ENCODE measurements at places on chromosomes 4 and X.

DNA sequence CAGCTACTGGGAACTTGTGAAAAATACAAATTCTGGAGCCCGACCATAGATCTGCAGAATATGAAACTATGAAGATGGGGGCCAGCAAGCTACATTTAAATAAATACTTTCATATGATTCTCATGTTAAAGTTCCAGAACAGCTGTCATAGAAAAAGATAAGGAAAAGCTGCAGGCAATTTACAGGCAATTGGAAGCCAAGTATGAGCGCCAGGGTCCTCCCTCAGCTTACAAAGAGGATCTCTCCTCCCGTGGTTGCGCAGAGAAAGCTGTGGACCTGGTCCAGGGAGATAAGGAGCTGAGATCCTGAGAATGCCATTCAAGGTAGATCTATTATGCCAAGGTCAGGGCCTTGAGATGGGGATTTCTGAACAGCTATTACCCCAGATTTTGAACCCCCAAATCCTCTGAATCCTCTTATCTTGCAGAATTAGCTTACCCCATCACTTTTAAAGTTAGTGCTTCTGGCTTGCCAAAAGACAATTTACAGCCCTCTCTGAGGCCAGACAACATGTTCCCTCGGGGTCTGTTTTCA lies 25.6 kb upstream of the FRAS1 start:
- DNase-seq, result no peak

DNA sequence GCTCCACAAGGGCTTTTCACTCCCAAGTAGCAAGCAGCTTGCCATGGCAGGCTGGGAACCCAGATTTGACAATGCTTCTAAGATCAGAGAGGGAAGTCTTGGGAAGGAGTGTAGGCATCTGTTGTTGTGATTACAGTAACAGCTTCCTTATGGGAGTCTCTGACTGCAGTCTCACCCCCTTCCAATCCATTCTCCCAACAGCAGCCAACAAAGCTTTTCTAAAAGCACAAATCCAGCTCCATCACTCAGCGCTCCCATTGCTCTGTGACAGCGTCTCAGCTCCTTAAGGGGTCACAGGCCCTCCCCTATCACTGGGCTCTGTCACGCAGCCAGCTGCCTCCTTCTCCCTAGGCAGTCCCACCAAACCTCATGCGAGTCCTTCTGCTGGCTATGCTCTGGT lies 7.1 kb downstream of the IGFBP7 start:
- no peak for DNase-seq

GRCh38 chr4:31791666-31792065 lies 1071.5 kb downstream of the PCDH7 start:
- no peak for DNase-seq

- DNase-seq, result no peak
Measured at GRCh38 chrX:44203791-44204190, 139.7 kb downstream of the EFHC2 start.

DNA sequence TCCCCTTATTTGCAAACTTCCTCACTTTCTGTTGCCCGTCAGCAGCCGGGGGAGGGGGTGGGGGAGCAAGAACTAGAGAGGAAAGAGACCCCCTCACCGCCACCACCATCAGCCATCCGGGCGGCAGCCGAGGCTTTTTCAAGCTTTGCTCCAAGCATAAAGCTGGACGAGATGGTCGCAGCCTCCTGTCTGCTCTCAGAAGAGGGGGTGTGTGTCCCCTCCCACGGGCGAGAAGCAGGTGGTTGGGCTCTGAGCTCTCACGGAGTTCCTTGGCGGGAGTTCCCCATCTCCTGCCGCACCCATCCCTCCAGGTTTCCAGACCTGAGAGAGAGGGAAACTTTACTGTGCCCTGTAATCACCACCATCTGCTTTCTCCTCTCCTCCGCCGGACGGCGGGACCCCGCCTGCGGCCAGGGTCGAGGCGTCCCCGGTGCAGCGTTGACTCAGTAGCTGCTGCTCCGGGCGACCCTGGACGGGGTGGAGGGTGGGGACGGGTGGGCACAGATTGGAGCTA lies 4.7 kb upstream of the ARX start:
- no peak for DNase-seq

GRCh38 chr4:185896817-185897488 lies 85.0 kb upstream of the SORBS2 start:
- DNase-seq, result no peak

- DNase-seq, result no peak
Measured at GRCh38 chr4:73375328-73375741, 28.8 kb upstream of the ALB start.

- no peak for DNase-seq
Measured at GRCh38 chr4:159134429-159134828, 31.6 kb downstream of the RAPGEF2 start.

GRCh38 chr4:20430259-20430941 lies 178.7 kb downstream of the SLIT2 start:
- DNase-seq, result no peak

DNA sequence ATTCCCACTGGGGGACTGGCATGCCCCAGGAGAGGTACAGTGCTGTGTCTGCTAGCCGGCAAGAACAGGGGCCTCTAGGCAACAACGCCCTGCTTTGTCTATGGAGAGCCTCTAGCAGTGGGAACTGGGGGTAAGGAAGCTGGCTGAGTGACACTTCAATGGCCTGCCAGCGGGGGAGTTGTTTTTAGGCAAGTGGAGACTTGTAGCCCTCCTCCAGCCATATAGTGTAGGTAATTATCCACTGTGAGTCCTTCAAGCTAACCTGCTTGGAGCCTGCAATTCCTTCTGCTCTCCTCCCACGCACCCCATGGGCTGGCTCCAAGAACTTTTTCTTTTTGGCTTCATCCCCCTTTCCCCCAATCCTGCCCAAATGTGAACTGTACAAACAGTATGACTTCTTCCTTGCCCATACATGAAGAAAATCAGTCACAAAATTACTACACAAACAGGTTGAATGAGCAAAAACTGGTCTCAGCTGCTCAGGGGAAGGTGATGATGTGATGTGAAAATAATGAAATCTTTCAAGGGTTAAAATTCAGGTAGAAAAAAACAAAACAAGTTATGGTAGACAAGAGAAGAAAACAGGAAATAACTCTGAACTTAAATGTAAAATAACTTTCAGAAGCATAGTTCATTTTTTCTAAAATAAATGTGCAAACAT lies 33.1 kb downstream of the LEF1 start:
- no peak for DNase-seq

- DNase-seq, result no peak
Measured at GRCh38 chr4:74654230-74654681, 140.1 kb downstream of the BTC start.

GRCh38 chr4:38876636-38877035 lies 9.0 kb downstream of the FAM114A1 start:
- no peak for DNase-seq

DNA sequence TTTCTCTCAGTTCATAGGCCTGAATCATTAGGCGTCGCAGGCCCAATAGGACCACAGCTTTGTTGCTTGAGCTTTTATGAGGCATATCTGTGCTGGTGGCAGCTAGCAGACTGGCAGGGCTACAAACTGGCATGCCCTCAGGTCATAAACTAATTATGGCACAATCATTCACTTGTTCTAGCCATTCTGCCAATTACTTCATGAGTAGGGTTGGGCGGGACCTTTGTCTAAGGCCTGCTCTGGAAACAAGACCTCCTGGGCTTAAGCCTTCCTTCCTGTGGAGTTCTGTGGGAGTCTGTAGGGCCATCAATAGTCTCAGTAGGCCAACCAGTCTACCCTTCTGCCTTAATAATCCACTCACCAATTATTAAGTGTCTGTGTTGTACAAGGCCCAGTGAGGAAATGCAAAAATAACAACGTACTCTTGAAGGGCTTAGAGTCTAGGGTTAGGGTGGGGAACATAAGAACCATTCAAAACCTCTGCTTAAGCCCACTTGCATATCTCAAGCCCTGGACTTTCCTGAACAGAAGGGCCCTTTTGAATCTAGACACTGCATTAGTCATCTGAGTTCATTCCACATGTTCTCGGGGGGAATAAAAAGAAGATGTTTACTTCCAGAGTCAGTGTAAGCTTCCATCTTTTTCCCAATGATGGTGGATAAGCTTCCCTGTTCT lies 44.5 kb downstream of the SHROOM4 start:
- DNase-seq, result no peak

- DNase-seq, result no peak
Measured at GRCh38 chrX:118350221-118350620, 4.3 kb downstream of the WDR44 start.

- DNase-seq, result no peak
Measured at GRCh38 chrX:74422576-74423288, 1.4 kb downstream of the SLC16A2 start.

DNA sequence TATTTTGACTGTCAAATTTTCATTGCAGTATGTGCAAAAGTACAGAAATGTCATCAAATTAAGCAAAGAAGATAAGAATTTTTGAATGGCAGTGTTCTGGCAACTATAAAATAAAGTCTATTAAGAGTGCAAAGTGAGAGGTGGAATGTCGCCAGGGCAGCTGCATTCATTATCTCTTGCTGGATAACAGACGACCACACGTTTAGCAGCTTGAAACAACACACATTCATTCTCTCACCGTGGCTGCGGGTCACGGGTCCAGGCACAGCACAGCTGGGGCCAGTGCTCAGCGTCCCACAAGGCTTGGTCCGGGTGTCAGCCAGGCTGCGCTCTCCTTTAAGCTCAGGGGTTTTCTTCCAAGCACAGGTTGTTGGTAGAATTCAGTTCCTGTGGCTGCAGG lies 113.9 kb downstream of the GPR143 start:
- no peak for DNase-seq

DNA sequence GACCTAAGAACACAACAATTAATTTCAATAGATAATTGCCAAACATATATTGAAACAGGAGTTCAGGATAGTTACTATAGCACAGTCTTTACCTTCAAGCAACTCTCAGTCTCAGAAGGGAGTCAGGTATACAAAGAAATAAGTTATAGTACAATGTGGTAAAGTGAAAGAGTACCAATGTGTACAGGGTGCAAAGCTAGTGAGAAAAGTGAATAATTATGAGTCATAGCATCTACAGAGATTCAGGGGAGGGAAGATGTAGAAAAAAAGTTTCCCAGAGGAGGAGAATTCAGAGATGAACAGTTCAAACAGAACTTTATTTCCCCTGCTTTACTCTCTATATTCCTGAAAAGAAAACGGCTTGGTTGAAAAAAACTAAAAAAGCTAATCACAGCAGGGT lies 22.7 kb upstream of the DKK2 start:
- DNase-seq, result no peak

DNA sequence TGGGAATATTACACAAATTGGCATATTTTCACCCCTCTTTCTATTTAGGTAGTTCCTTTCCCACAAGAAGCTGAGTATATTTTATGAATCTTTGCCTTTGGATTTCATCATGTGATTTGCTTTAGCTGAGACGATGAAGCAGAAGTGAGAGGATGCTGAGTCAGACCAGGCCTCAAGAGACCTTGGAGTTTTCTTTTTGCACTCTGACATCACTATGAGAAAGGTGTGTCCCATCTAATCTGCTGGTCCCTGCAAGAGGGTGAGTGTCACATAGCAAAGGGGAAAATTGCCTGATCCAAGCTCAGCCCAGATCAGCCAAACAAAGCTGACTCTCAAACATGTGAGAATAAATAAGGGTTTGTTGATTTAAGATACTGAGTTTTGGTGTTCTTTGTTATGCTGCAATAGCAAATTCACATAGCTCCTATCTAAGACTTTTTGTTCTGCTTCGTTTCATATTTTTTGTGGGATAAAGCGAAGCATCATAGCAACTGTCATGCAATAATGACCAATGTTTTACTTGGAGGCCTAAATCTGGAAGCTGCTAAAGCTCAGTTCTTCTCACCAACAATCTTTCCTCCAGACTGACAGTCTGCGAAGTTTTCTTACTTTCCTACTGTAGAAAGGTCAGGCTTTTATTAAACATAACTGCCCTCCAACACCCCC lies 176.9 kb downstream of the PDHA2 start:
- no peak for DNase-seq

DNA sequence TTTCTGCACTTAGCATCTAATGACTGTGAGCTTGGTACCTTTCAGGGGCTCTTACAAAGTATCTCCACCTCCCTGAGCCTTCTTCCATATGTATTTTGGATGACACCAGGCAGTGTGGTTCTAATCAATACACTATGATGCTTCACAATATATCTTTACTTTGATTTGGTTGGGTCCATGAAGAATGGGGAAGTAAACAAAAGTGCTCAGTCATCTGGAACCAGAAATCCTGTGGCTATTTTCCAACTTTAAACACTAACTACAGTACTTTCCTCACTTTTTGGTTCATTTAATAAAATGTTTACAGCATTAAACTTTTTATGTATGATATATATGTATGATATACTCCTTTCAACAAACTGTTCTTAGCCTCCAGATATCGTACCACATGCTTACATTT lies 216.4 kb upstream of the AFF2 start:
- no peak for DNase-seq

DNA sequence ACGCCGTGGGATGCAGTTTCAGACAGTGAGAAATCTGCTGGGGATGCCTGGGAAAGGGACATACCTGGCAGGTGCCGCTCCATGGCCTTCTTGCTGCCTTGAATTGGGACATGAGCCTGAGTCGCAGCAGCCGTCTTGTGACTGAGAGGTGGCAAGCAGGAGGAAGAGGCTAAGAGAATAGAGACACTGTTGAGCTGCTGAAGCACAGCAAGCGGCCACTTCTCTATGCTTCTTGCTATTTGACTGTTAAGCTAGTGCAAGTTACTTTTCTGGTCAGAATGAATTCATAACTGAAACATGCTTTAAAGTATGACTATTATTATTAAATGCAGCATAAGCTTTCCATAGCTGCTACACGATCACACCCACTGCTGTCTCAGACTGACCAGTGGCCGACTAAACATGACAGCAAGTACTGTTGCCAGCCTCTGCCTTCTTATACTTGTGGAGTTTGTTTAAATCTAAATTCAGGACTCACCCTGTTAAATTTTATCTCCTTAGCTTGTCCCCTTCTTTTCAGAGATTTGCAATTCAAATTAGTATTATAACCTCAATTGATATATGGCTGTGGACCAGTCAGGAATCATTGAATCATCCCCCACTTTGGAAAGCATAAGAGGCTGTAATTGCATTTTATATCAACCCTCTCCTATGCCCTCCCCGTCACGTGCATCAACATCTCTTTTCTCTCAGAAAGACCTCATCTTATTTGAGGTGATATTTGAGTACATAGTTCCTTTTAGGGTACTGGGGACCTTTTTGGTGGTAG lies 24.8 kb upstream of the ACSL1 start:
- DNase-seq, result no peak

DNA sequence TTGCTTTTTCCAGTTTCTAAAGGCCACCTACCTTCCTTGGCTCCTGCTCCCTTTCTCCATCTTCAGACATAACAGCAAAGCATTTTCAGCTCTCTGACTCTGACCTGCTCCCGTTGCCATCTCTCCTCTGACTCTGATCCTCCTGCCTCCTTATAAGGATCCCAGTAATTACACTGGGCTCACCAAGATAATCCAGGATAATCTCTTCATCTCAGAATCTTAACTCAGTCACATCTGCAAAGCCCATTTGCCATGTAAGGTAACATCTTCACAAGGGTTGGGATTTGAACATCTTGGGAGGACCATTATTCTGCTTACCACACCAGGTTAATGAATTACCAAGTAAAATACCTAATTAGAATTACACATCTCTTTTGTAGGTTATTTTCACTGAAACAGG lies 41.3 kb upstream of the MAGED1 start:
- DNase-seq, result no peak

All from CD4-positive, alpha-beta T cell treated with Interleukin-6 at 100 ng/mL for 8 hours (primary cell).